ENCODE measurements at places on chromosomes 7 and 10. TPM values are rescaled to one million over a fixed set of nuclear protein-coding genes. Genes with fewer than 3 reads are reported as not detected.

The FRA10AC1 gene
- total RNA-seq = 18.5 TPM

The DLX6 gene
- total RNA-seq = not detected

The HBP1 gene
- total RNA-seq = 26.8 TPM

The ZYX gene
- 146 TPM for total RNA-seq

The OR6V1 gene
- not detected for total RNA-seq

The CCL24 gene
- total RNA-seq = not detected

The TEX47 gene
- not detected for total RNA-seq

The VAX1 gene
- total RNA-seq = not detected

The AKR1C4 gene
- total RNA-seq = not detected

The KLLN gene
- 0.50 TPM for total RNA-seq

The POU6F2 gene
- 0.18 TPM for total RNA-seq

The ACHE gene
- not detected for total RNA-seq

The FAM237B gene
- not detected for total RNA-seq

The GNGT1 gene
- total RNA-seq = not detected

The ITGA8 gene
- total RNA-seq = not detected

The SLC37A3 gene
- 55.6 TPM for total RNA-seq

The TAC1 gene
- total RNA-seq = not detected
